Pancreas (tissue), 10 donors: ENCODE measurements at places on chromosomes 3 and 15.
A peak's percentile ranks its signal among the peaks of the same experiment; 100 is the strongest.

GRCh38 chr3:45994419-45995235, 997 bp downstream of the FYCO1 start:
- DNase-seq, result no peak
- H3K4me3 ChIP-seq, result peak overlapping the region; percentile 92
- H3K4me1 ChIP-seq, result peaks cover 37% of the 10 kb centered on the region
- no peaks in the 10 kb centered on the region for H3K27me3 ChIP-seq

DNA sequence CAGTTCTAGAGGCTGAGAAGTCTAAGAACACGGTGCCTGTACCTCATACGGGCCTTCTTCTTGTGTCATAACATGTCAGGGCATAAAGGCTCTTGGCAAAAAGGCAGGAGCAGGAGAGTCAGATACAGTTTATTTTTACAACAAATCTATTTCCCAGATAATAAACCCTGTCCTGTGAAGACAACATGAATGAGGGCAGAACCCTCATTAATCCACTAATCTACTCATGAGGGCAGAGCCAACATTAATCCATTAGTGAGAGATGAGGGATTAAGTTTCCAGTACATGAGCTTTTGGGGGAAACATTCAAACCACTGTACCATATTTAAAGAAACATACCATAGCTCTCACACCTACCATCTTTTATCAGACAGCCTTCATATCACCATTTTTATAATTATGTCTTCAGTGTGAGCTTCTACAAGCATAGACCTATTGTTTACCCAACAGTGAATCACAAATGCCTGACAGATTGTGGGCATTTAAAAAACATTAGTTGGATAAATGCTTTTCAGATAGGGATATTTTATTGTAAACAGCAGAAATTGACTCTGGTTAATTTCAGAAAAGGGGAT, 645.8 kb downstream of the GRM7 start:
- no peaks in the 10 kb centered on the region for H3K36me3 ChIP-seq
- no peaks in the 10 kb centered on the region for H3K27me3 ChIP-seq
- DNase-seq, result no peak
- no peak overlapping the region for H3K4me3 ChIP-seq
- no peak overlapping the region for H3K27ac ChIP-seq

GRCh38 chr3:39267631-39268548, 11.9 kb downstream of the CX3CR1 start:
- H3K27me3 ChIP-seq, result no peaks in the 10 kb centered on the region
- H3K4me3 ChIP-seq, result no peak overlapping the region
- H3K27ac ChIP-seq, result no peak overlapping the region
- H3K36me3 ChIP-seq, result no peaks in the 10 kb centered on the region
- H3K4me1 ChIP-seq, result no peaks in the 10 kb centered on the region
- DNase-seq, result no peak

GRCh38 chr3:138862924-138863775, 28.4 kb upstream of the PIK3CB start:
- peaks cover 21% of the 10 kb centered on the region for H3K4me1 ChIP-seq
- H3K4me3 ChIP-seq, result no peak overlapping the region
- DNase-seq, result peak; percentile 85
- peak overlapping the region; percentile 87 for H3K27ac ChIP-seq
- H3K36me3 ChIP-seq, result no peaks in the 10 kb centered on the region
- no peaks in the 10 kb centered on the region for H3K27me3 ChIP-seq

DNA sequence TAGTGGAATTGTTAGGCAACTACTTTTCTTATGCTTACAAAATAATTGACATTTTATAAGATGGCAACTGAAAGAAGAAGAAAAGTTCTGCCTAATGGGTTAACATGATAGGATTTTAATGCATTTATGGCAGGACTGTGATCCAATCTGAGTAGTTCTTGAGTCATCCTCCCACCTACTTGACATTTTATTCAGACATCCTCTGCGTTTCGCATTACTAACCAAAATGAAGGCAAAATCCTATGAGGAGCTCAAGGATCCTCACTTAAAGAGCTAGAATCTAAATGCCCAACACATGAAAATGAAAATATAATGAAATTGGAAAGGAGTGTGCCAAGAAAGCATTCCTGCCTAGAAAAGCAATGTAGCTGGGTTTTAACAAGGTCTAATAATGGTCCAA, 581.1 kb upstream of the SEMA6D start:
- DNase-seq, result no peak
- no peak overlapping the region for H3K27ac ChIP-seq
- H3K4me3 ChIP-seq, result no peak overlapping the region
- H3K36me3 ChIP-seq, result no peaks in the 10 kb centered on the region

GRCh38 chr3:147409143-147410115, at the start of gene ZIC1:
Gene ZIC1 (plus strand): TSS chr3:147409365. CDS start chr3:147410113, 748 bp downstream.
- H3K4me1 ChIP-seq, result peaks cover 7% of the 10 kb centered on the region
- peaks cover 88% of the 10 kb centered on the region for H3K27me3 ChIP-seq
- no peak within 1 kb of the TSS for H3K27ac ChIP-seq
- H3K36me3 ChIP-seq, result no peaks in the 10 kb centered on the region
- no peak within 1 kb of the TSS for H3K4me3 ChIP-seq

DNA sequence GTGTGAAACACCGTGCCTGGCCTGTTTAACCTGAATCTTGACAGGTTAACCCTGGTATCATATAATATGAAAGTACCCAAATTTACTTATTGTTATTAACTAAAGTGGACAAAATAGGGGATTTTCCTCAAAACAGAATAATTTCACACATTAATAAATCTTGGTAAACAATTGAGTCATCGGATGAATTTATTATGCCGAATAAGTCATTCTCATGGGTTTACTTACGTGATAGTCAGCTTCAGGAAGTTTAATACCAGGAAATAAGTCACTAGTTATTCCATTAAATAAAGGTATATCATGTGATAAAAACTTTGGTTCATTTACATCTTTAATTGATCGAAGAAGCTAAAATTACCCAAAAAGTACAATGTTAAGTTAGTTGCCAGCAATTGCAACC, 99.7 kb downstream of the DNAH12 start:
- no peaks in the 10 kb centered on the region for H3K27me3 ChIP-seq
- no peak overlapping the region for H3K4me3 ChIP-seq
- H3K36me3 ChIP-seq, result no peaks in the 10 kb centered on the region
- no peak for DNase-seq
- no peak overlapping the region for H3K27ac ChIP-seq
